Uterus (tissue), 4 donors: ENCODE measurements at places on chromosomes 11 and 22. TPM values are rescaled to one million over a fixed set of nuclear protein-coding genes. Genes with fewer than 3 reads are reported as not detected.

The OR8J1 gene
- not detected for total RNA-seq

The VSIG10L2 gene
- 1.1 TPM for total RNA-seq

The SCN2B gene
- 9.3 TPM for total RNA-seq

The SCT gene
- not detected for total RNA-seq

The OR2AT4 gene
- total RNA-seq: not detected

The TMPRSS6 gene
- not detected for total RNA-seq

The AIFM3 gene
- 3.2 TPM for total RNA-seq

The APOA4 gene
- not detected for total RNA-seq

The TOLLIP gene
- total RNA-seq: 22.1 TPM

The GTSE1 gene
- not detected for total RNA-seq

The TMPRSS13 gene
- 0.51 TPM for total RNA-seq

The HMOX1 gene
- 9.8 TPM for total RNA-seq

The NRGN gene
- not detected for total RNA-seq

DNA sequence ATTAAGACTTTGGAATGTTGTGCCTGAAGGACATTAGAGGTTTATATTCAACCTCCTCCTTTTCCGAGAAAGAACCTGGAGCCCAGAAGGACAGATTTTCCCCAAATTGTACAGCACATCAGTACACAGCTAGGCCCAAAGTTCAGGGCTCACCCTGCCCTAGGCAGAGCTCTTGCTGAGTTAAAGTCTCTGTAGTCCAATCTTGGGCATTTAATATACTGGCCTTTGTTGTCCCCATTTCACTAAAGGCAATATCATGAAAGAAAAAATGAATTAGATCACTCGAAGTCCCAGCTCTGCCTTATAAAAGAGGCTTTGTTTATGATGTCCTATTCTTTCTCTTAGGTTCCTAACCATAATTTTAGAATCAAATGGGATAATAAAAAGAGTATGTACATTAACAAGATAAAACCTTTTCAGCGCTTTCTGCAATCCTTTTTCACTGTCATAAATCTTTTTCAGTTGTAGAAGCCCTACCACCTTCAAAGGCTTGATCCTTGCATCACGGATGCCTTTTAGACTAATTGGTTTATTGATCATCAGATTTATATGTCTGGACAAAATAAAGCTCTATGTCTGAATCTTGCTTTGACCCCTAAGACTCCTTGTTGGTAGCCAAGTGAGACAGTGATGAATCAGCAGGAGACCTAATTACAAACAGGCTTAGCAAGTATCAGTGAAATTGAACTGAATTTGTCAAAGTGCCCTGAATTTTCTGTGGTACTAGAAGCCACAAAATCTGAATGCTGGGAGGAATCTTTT is 39.8 kb downstream of the RELT start:
- DNase-seq: no peak

DNA sequence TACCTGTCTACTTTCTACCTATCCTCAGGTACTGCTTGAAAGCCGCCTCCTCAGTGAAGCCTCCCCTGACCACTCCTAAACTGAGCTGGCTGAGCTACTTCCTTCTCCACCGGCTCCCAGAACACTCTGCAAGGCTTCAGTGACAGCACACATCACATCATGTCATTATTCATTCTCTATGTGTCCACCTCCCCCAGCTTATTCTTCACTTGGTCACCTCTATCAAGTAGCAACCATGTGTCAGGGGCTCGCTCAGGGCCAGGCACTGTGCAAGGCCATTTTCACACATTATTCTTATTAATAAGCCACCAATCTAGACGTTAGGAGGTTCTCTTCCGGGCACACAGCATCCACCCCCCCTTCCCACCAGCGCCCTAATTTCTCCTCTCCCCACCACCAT is 3.7 kb upstream of the ELFN2 start:
- no peak for DNase-seq

DNA sequence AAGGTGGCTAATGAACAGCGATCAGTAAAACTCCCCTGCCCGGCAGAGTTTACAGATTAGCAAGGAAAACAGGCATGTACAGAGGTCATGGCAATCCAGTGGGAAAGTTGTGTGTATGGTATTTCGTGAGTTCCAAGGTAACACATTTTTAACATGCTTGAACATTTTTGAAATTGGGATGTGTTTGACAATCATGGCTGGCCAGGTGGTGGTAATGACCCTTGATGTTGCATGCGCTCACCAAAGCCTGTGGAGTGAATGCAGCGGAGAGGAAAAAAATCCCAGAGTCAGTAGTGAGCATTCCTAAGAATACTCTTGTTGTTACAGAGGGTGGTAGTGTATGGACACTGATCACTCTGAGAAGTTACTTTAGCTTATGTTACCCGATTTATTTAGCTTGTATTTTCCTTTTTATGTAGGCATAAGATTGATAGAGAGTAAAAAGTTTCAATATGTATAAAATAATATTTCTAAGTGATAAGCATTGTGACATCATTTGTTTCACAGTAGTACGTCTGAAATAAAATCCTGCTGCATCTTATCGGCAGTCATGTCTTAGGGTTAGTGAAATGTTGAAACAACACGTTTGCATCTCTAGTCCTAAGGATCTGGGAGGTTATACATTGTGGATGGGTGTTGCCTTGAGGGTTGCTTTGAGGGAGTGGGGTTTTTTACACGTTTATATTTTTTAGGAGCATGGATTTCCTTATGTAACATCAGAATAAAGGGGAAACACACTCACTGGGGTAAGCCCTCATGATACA is 8.7 kb downstream of the TEAD1 start:
- DNase-seq: no peak

DNA sequence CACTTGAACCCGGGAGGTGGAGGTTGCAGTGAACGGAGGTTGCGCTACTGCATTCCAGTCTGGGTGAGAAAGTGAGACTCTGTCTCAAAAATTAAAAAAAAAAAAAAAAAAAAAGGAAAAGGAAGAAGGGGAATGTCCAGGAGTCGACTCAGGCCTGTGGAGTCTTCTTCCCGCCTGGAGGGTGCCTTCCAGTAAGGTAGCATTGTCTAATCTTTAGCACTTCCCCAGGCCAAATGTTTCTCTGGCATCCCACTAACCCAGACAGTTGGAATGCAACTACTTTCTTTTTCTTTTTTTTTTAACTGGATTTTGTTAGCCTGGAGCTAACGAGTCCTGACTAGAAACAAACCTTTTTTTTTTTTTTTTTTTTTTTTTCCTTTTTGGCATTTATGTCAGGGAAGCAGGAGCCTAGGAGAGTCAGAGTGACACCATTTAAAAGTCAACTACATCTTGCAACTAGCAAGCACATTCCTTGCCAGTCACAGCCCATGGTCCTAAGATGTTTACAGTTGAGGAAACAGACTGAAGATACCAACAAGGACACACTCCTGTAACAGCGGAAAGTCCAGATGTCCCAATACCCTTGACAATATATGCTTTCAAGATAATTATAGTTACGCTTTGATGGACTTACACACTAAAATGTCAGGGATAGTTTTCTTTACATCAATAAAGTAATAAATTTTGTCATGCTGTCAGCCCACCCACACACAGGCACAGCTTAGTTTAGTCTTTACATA is 10.6 kb downstream of the PLET1 start:
- no peak for DNase-seq

GRCh38 chr11:46294365-46295309 is 17.2 kb downstream of the CREB3L1 start:
- peak; percentile 59 for DNase-seq

GRCh38 chr11:126115127-126115495 is 52.4 kb upstream of the CDON start:
- DNase-seq: no peak

DNA sequence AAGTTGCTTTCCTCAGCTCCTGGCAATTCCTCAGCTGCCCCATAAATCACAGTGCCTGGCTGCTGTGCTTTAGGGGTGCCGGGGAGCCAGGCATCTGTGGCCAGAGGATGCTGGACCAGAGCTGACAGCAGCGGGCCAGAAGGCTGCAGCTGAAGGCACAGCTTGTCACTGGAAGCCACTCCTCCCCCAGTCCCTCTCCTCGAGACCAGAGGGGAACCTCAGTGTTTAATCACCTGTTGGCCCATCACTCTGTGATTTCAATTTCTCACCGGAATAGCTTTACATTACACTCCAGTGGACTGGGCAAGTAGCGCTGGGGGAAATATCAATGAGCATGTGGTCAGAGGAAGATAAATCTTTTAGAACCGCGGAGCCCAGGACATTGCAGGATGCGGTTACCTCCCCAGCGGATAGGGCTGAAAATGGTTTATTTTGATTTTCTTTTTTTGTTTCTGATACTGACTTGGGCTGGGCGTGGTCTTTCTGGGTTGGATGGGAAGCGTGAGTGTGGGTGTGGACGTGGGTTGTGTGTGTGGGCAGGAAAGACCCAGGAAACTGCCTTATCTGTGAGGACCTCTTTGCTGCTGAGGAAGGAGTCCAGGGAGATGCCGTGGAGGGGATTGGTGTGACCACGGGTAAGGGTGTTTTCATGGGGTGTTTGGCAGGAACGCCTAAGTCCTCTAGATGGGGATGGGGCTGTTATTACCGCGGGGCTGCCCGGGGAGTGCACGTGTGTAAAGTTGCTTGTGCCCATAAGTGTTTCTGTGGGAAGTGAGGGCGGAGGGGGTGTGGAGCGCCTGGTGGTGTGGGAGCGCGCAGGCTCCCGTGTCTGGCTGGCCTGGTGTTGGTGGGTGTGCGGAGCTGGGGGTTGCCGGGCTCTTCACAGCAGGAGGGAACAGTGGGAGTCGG is 4.0 kb downstream of the DAGLA start:
- peak; percentile 60 for DNase-seq

DNA sequence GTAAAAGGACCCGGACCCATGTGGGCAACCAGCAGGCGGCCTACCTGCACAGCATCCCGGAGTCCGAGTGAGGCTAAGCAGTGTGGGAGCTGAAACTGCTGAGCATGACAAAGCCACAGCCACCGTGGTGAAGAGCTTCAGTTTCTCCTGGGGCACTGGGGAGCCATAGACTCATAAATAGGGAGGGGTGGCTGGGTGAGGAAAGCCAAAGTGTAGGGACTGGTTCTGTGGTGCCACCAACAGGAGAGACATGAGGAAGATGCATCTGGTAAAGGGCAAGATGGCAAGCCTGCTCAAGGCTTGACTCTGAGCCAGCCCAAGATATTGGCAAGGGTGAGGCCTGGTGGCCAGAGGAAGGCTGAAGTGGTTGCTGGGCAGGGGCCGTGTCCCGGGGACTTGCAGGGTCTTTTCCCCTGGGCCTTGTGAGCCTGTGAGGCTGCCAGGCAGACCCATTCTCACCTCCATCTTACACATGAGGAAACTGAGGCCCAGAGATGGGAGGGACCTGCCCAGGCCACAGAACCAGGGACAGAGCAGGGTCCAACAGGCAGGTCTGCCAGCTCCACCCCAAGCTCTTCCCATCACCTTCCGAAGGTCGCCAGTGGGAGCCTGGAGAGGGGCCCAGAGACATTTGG is 30.4 kb downstream of the CYTH4 start:
- DNase-seq: no peak

GRCh38 chr11:75779960-75780359 is 11.4 kb downstream of the DGAT2 start:
- no peak for DNase-seq

DNA sequence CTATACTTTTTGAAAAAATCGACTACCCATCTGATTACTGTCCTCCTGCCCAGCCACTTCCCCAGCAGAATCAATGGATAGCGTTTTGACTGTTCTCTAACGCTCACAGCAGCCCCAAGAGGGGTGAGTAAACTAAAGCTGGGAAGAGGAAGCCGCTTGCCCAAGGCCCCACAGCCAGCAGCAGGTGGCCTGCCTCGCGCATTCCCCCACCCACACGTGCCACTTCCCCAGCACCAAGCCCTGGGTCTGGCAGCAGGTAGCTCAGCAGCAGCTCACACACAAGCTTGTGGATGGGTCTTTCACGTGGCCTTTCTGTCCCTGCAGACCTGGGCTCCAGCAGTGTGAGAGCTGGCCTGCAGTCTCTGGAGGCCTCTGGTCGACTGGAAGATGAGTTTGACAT is 34.3 kb downstream of the TOM1 start:
- no peak for DNase-seq

DNA sequence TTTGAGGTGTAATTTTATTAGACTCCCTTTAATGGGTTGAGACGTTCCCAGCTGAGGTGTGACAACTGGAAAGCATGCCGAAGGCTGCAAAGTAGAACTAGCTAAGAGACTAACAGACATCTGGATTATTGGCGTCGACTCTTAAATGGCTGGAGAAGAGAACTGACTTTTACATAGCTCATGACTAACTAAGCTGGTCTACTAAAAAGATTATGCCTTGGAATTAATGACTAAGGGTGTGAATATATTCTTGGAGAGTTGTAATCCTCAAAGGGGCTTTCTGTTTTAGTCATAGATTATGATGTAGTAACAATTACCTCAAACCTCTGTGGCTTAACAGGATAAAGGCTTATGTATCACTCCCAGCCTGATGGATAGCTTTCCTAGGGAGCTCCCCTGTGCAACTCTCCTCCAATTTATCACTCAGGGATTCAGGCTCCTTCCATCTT is 39.5 kb upstream of the SLC5A12 start:
- DNase-seq: no peak

DNA sequence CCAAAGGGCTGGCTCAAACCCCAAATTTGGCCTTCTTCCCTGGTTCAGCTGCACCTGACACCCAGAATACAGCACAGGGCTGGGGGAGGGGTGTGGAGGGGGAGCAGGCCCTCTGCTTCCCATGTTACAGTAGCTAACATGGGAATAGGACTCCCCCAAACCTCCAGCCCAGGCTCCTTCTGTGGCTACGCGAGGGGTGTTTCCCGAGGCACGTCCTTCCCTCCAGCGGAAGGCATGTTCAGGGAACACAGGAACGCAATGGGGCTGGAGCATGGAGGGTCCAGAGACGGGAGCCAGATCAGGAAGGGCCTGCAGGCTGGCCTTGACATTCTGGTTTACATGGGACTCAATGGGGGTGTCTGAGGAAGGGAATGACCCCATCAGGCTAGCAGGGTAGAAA is 11.8 kb upstream of the IGLL1 start:
- no peak for DNase-seq

DNA sequence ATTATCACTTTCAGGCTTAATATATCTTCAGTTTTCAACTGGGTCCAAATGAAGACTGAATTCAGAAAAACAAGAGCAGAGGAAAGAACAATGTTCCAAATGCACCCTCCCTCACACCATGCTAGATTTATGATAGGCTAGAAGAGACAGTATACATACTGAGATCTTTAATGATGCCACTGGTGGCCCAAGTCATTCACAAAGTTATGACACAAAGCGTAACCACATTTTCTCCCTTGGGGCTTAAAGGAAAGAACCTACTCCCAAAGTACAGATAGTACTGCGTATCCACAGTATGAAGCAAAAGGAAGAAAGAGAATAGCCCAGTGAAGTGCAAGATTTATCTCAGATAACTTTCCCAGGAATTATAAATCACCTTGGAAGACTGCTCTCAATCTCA is 10.9 kb upstream of the SOX6 start:
- no peak for DNase-seq

DNA sequence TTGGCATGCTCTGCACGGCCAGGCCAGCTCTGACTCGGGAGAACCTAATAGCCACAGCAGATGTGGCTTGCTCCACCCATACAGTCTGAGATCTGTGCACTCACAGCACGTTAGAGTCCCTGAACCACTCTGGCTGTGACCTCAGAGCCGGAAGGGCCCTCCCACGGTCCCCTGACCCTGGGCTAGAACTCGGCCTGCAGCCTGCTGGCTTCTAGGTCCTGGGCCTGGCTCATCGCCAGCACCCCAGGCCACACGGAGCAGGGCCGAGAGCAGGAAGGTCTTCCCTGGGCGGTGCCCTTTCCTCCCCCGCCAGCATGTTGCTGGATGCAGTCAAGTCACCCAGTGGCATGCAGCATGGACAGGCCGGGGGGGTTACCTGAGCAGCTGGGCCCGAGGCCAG is 35.3 kb upstream of the TTLL12 start:
- DNase-seq: no peak
